ENCODE measurements at places on chromosomes 2 and 18. TPM values are rescaled to one million over a fixed set of nuclear protein-coding genes. Genes with fewer than 3 reads are reported as not detected.

GRCh38 chr2:171319164-171319810 lies 114.5 kb downstream of the METTL8 start:
- no peak overlapping the region for H3K27ac ChIP-seq
- H3K27me3 ChIP-seq: no peaks in the 10 kb centered on the region
- no peak overlapping the region for H3K4me3 ChIP-seq
- H3K4me1 ChIP-seq: no peaks in the 10 kb centered on the region
- no peaks in the 10 kb centered on the region for H3K36me3 ChIP-seq

The UGT1A9 gene
- total RNA-seq: 2.0 TPM

The MOB4 gene
- 24.7 TPM for total RNA-seq

DNA sequence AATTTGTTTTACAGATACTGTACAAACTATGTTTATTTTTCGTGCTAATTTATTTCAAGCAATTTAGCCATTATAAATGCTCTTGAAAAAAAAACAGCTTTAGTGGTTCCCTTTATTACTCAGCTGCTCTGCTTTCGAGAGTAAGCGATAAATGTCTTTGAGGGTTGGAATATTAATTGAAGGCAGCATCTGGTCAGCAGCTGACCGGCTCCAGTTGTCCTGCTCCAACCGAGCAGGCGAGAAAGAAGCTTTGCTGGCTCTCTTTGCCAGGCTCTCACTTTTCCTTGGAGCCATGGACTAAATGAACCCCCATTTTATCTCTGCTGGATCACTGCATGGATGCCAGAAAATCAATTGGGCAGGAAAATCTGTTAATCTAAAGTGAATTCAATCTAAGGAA lies 147.4 kb downstream of the LNPK start:
- H3K36me3 ChIP-seq: no peaks in the 10 kb centered on the region
- H3K4me3 ChIP-seq: no peak overlapping the region
- no peaks in the 10 kb centered on the region for H3K27me3 ChIP-seq

DNA sequence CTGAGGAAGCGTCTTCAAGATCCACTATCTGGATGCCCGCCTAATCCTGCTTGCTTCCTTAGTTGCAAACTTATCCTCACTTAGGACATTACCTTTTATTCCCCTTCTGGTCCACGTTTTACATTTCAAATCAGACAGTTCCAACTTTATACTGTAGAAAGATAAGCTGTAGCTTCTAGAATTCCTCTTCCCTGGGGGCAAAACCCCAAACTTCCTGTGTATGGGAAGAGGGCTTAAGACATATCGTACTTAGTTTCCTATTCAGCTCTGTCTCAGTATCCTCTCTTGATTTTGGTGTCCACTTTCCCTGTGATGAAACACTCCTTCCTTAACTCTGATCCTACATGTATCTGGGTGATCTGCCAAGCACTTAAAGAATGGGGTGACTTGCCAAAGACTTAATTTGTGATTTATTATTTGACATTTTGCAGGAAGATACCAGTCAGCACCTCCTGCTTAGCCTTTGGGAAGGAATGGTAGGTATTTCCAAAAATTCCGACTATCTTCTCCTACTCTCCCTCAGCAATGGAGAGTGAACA lies 245.2 kb downstream of the CDCA7 start:
- no peak overlapping the region for H3K4me3 ChIP-seq
- H3K36me3 ChIP-seq: no peaks in the 10 kb centered on the region
- H3K27ac ChIP-seq: no peak overlapping the region
- H3K27me3 ChIP-seq: no peaks in the 10 kb centered on the region
- DNase-seq: no peak

DNA sequence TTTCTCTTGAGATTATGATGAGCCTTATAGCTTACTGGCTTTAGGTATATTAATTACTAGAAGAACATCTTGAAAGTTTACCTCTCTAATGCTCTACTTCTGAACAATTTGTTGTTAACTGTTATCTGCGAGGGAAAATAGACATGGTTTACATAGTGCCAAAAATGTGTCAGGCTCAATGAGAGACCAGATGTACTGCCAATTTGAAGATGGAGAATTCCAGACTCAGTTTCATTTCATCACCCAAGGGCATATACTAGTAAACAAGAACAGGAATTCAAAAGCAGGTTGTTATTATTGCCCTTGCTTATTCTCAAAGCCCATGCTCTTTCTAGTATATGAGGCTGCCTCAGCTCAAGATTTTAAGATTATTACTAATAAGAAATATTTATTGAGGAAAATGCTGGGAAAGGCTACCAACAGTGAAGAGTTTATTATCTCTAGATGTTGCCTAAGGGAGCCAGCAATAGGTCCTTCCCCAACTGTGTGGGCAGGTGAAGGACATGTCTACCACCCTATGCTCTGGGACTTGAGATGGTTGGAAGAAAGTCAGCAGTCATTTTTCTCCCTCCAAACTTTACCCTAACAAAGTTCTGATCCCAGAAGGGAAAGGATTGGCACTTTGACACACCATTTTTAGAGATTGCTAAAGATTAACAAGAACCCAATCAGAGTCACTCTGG lies 792.7 kb downstream of the METTL4 start:
- H3K4me1 ChIP-seq: no peaks in the 10 kb centered on the region
- no peak for DNase-seq
- no peak overlapping the region for H3K27ac ChIP-seq
- no peak overlapping the region for H3K4me3 ChIP-seq
- no peaks in the 10 kb centered on the region for H3K27me3 ChIP-seq

GRCh38 chr2:2590141-2590540 lies 259.1 kb upstream of the MYT1L start:
- H3K36me3 ChIP-seq: no peaks in the 10 kb centered on the region
- H3K27ac ChIP-seq: no peak overlapping the region
- H3K27me3 ChIP-seq: no peaks in the 10 kb centered on the region
- H3K4me1 ChIP-seq: no peaks in the 10 kb centered on the region
- H3K4me3 ChIP-seq: no peak overlapping the region
- DNase-seq: no peak

The COL6A3 gene
- 28.4 TPM for total RNA-seq

All from colonic mucosa (tissue), 4 donors.